ENCODE measurements at places on chromosomes 4 and X.

GRCh38 chr4:70190579-70190978, 4.9 kb upstream of the ODAM start:
- no peak for DNase-seq

- no peak for DNase-seq
Measured at GRCh38 chr4:94363136-94363655, 20.6 kb upstream of the HPGDS start.

GRCh38 chr4:149173241-149174013, 642.2 kb downstream of the IQCM start:
- no peak for DNase-seq

DNA sequence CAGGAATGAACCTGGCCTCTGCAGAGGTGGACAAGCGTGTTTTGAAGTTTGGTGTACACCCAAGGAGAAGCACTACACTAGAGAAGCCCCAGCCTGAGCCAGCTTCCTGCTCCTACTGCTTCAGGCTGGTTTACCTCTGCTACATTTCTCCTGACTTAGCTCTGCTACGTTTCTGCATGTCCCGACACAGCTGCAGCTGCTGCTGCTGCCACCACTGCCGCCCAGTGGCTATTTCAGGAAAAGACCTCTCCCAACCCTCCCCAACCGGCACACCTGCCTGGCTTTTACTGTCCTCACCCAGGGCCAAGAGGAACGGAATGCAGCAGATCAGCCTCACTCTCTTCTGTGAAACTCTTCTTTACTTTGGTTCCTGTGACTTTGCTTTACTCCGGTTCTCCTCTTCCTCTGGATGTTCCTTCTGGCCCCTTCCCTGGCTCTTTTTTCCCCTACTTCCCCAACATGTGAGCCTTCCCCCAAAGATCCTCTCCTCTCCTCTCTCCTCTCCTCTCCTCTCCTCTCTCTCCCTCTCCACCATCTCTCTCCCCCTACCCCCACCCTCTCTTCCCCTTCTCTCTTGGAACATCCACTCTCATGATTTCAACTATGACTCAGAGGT, 3.1 kb upstream of the P2RY4 start:
- DNase-seq: peak; percentile 62

GRCh38 chr4:101126059-101126458, 221.3 kb downstream of the PPP3CA start:
- peak; percentile 4 for DNase-seq

- no peak for DNase-seq
Measured at GRCh38 chr4:185958094-185958747, 110.7 kb upstream of the TLR3 start.

DNA sequence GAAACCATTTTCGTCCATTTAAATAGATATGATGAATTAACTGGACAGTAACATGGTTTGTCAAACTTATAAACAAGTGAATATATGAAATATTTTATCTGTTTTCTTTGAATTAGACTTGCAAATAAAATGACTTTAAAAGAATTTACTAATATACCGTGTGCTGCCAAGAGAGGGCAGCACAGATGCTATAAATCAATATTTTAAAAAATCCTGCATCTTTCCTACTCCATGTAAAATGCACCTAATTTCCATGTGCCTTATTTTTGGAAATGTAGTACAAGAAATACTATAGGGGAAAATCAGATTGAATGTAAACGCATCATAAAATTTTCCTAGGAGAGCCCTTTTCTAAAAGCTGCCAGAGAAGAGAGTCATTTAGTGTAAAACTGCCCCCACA, 62.2 kb downstream of the PRKX start:
- DNase-seq: peak; percentile 32

DNA sequence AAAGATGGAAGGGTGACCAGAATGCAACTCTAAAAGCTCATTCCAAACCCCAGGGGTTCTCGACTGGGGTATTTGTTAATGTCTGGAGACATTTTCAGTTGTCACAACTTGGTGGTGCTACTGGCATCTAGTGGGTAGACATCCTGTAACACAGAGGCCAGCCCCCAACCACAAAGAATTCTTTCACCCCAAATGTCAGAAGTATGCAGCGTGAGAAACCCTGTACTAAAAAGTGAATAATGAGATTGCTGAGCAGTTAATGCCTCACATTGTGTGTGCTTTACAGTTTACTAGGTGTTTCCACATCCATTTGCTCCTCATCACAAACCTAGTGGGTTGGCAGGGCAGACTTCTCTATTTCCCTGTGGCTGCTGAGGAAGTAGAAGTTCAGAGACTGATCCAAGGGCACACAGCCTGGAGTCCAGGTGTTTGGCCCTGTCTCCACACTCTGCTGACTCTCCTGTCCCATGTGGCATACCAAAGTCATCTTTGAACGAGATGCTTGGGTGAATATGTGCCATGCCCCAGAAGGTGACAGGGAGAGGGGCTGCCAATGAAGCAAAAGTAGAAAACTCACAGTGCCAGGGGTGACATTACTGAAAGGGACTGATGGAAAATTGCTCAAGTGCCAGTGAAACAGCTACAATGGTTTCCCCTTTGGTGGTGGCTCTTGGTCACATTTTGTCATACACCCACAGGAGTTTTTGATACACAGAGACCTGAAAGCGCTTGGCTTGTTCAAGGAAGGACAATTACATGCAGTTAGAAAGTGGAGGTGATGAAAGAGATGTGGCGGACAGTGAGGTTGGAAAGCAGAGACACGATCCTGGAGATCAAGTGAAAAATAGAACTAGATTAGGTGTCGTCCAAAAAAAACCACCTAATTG, 10.1 kb upstream of the TMEM154 start:
- DNase-seq: no peak

DNA sequence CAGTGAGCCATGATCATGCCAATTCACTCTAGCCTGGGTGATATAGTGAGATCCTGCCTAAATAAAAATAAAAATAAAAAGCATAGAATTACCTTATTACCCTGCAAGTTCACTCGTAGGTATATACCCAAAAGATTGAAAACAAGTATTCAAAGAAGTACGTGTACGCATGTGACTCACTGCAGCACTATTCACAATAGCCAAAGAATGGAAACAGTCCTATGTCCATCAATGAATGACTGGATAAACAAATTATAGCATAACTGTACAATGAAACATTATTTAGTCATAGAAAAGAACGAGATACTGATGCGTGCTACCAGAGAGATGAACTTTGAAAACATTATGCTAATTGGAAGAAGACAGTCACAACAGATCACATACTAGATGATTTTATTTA, 204.6 kb upstream of the DIAPH2 start:
- DNase-seq: no peak

- DNase-seq: no peak
Measured at GRCh38 chrX:29215251-29215650, 628.0 kb downstream of the IL1RAPL1 start.

DNA sequence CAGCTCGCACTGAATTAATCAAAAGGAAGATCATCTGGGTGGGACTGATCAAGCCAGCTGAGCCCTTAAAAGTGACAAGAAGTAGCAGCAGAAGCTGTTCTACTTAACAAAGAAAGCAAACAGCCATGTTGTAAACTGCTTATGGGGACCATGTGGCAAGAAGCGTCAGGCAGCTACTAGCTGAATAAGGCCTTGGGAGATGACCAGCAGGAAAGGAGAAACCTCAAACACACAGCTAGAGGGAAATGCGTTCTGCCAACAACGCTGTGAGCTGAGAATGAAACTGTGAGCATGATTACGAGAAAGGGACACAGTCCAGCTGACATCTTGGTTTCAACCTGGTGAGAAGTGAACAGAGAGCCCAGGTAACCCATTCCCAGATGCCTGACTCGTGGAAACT, 49.3 kb upstream of the FAM9A start:
- no peak for DNase-seq

DNA sequence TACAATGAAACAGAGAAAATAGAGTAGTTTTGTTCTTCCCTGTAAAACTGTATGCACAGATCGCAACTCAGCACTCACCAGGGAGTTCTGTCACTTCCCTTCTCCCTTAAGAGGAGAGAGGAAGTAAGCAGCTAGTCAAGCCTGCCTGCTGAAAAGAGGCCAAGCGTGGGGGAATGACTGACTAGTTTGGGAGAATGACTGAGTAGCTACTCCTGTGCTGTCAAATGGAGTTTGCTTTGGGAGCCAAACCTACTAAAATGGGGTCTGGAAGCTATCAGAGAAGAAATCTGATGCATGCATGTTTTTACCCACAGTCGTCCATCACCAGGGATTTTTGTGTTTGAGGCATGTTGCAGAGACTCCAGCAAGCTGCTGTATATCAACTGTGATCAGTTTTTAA, 54.6 kb upstream of the LHFPL1 start:
- DNase-seq: no peak

GRCh38 chrX:46234775-46235174, 310.4 kb downstream of the ZNF674 start:
- no peak for DNase-seq

DNA sequence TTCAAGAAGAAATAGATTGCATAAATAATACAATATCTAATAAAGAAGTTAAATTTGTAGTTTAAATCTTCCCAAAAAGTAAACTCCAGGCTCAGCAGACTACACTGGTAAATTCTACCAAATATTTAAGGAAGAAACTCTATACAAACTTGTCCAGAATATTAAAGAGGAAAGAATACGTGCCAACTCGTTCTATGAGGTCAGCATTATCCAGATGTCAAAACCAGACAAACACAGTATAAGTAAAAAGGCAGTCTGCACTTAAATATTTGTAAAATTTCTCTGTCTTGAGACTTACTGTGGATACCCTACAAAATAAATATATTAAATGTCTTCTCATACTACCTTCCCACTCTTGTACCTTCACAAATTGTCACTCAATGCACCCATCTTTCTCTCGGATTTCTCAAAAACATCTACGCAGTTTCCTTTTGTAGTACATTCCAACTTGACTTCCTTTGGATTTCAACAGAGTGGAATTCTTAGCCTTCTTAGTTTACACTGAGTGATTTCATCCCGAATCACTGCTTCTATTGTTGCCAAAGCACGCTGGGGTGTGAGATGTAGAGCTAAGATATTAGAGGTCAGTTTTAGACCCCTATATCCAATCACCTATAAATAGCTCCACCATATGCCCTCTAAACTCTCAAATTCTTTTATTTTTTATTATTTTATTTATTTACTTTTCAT, 71.6 kb upstream of the MAB21L2 start:
- no peak for DNase-seq

- DNase-seq: no peak
Measured at GRCh38 chr4:138138774-138139173, 103.4 kb downstream of the SLC7A11 start.

DNA sequence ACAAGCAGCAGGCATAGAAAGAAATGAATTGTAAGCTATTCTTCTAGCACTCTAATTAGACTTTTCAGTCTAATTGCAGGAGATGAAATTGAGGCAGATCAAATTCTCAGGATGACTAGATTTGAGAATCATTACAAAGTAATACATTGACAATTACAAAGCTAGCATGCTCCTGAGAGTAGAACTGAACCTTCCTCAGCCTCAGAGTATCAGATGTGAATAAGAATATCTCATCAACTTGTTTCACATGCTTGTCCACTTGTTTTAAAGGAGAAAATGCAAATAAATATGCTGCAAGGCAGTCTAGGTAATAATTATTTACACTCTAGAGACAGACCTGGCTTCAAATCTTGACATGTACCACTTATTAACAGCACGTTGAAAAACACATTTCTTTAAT, 491.0 kb upstream of the MAGEB2 start:
- no peak for DNase-seq

DNA sequence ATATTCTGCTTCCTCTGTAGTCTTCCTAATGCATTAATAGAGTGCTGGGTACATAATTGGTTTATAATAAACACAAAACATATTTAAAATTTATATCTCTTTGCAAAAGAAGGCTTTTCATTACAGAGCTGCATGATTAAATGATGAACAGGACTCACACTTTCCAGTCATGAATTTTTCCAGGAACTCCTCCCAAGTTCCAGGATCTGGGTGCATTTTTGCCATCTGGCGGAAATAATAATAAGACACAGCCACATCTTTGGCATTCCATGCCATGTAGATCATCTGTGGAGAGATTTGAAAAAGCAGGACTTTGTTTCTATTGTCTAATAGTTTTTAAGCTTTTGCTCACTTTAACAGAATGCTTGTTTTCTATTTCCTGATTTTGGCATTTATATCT, 40.2 kb upstream of the SULT1B1 start:
- no peak for DNase-seq

- no peak for DNase-seq
Measured at GRCh38 chr4:161189286-161190134, 974.3 kb downstream of the FSTL5 start.

GRCh38 chr4:151319490-151319889, 5.9 kb downstream of the SH3D19 start:
- no peak for DNase-seq

- DNase-seq: peak; percentile 6
Measured at GRCh38 chr4:22739968-22740367, 47.2 kb downstream of the GBA3 start.

DNA sequence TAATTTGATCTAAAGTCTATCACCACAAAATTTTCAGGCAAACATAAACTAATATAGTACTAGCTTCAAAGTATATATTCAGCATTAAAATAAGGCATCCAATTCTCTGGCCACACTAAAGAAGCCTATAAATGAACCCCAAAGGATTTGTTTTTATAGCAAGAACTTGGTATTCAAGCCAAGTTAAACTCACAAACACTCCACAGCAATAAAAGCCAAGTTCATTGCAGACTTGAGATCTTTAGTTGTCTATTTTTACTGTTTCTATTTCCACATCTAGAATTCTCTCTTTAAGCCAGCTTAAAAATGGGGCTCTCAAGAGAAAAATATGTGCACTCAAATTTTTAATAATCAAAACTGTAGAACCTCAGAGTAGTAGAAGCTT, 51.1 kb downstream of the WDFY3 start:
- no peak for DNase-seq

All from SK-MEL-5 (cell line).